ENCODE measurements at places on chromosomes 3 and 15. TPM values are rescaled to one million over a fixed set of nuclear protein-coding genes. Genes with fewer than 3 reads are reported as not detected.

DNA sequence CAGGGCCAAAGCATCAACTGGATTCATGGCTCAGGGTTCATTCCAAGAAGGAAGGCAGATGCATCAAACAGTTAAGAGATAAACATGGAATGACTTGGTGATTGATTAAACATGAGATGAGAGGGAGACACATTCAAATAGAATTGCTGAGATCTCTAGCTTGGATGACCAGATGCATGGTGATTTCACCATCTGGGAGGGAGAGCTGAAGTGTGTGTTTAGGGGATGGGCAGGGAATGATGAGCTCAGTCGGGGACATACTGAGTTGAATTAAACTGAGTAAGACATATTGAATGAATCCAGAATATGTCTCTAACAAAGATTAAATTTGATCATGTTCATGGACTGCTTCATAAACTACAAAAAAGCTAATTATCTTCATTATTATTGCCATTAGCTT lies 35.5 kb downstream of the CADPS start:
- no peak for DNase-seq

GRCh38 chr15:70141376-70142071 lies 43.8 kb upstream of the TLE3 start:
- no peak for DNase-seq

- no peak for DNase-seq
These were observed 7.2 kb downstream of the RTF1 start for GRCh38 chr15:41423979-41424659.

- no peak for DNase-seq
These were observed 120.0 kb upstream of the FGF7 start for GRCh38 chr15:49303003-49303402.

GRCh38 chr15:48281674-48282073 lies 49.6 kb upstream of the DUT start:
- no peak for DNase-seq

- DNase-seq, result no peak
These were observed 12.1 kb downstream of the SGO1 start for GRCh38 chr3:20173844-20174410.

DNA sequence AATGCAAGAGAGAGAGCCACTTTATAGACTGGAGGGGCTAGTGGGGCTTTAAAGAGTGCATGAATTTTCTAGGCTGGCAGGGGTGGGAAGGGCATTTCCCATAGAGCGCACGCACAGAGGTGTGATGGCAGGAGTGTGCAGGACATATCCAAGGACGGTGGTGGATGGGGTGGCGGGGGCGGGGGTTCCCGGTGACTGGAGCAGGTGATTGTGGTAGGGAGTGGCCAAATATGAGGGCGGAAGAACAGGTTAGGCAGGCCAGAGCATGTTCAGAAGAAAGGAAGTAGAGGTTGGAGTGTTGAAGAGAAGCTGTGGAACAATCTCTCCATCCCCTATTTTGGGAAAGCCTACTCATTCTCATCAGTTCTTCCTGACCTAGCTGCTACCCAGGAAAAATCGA lies 18.1 kb downstream of the FAM81A start:
- DNase-seq, result no peak

GRCh38 chr3:34140616-34141015 lies 342.2 kb downstream of the PDCD6IP start:
- DNase-seq, result no peak

DNA sequence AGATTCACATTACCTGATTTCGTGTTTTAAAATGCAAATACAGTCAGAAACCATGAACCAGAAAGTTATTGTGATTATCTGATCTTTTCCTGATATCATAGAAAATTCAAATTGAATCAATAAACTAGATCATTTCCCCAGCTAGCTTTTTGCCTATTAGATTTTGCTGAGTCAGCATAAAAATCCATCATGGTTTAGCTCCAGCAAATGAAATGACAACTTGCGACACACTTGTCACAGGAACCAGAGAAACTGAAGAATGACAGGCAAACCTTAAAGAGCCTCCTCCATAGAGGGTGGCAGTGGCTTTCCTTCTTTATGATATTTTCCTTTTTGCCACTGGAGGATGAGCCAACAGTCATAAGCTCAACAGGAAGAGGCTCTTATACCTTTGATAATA lies 30.6 kb upstream of the TMEM108 start:
- no peak for DNase-seq

DNA sequence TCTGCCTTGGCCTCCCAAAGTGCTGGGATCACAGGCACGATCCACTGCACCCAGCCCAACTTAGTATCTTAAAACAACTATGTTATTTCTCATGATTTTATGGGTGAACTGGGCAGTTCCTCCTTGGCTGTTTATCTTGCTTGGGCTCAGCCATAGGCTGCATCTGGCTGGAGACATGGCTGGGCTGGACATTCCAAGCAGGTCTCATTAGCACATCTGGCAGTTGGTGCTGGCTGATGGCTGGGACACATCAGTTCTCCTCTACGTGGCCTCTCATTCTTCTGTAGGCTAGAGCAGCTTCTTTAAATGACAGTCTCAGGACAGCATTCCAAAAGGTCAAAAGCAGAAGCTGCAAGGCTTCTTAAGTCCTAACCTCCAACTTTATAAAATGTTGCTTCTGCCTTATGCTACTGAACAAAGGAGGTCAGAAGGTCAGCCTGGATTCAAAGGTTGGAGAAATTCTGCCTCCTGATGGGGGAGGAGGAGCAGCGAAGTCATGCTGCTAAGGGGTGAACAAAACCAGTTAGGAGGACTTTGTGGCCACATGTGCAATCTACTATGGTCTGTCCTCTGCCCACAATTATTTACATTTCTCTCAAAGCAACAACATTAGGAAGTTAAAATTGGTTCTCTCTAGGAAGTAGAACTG lies 144.0 kb downstream of the AQP9 start:
- no peak for DNase-seq

DNA sequence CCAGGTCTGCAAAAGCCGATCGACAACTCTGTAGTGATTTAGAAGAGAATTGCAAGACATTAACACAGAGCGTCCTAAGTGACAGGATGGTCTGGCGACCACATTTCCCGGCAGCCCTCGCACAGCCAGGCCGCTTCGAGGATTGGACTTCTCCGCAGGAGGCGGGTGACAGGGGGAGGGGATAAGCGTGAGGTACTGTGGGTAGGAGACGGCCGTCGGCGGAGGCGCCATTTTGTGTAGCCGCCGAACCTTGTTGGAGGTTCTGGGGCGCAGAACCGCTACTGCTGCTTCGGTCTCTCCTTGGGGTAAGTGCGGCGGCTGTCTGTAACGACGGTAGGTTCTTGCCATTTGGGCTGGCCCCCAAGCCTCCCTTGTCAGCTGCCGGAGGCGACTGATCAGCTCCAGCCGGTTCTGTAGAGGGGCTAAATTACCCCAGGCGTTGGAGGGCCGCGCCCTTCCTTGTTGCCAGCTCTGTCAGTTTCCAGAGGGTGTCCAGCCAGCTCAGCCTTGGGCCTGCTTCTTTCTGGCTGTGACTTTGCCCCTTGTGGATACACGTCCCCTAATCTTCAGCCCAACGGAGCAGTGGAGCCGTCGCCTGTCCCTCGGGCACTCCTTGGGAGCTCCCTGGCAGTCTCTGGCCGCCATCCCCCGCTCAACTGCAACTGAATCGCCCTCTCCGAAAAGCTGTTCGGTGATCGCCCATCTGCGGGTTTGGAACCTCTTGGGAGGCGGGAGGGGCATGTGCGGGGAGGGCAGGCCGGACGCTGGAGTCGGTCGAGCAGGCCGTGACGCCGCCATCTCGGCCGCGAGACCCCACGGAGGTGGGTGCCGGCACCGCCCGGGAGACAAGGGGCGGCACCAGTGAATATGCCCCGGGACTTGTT lies at the start of gene RBM5:
Gene RBM5, plus strand, starts transcription at position 195 of the 884 bp plus-strand sequence. CDS start 1,516 bp downstream, outside the sequence.
- peak; percentile 97 for DNase-seq

The MAPKAPK3 gene
- total RNA-seq, result 83.0 TPM

The GCSAM gene
- 0.18 TPM for total RNA-seq

Measured in adrenal gland (tissue), 19 donors.